Fibroblast of the aortic adventitia (primary cell): ENCODE measurements at places on chromosomes 3 and 15. TPM values are rescaled to one million over a fixed set of nuclear protein-coding genes. Genes with fewer than 3 reads are reported as not detected.

Gene UBL7
- total RNA-seq = 50.3 and 52.2 TPM in 2 replicates

Gene ATP13A5
- not detected in 2 replicates for total RNA-seq

Gene NOX5
- total RNA-seq = 0.08 and 0.27 TPM in 2 replicates

Gene RASGRF1
- total RNA-seq = not detected in 2 replicates

Gene FAM107A
- total RNA-seq = 0.54 TPM in 1 of 2 replicates, not detected in the other

Gene SMAD6
- total RNA-seq = 17.4 and 27.2 TPM in 2 replicates

Gene ANKRD34C
- total RNA-seq = not detected in 2 replicates

Gene GOLGA8J
- not detected in 2 replicates for total RNA-seq

Gene EPM2AIP1
- total RNA-seq = 26.5 and 45.6 TPM in 2 replicates

Gene LDHAL6B
- total RNA-seq = not detected in 2 replicates

Gene MRPS25
- total RNA-seq = 12.7 and 17.0 TPM in 2 replicates

Gene WDR49
- under 0.01 and 0.08 TPM in 2 replicates for total RNA-seq

Gene GXYLT2
- total RNA-seq = 47.8 and 59.7 TPM in 2 replicates

Gene DUOXA2
- not detected in 2 replicates for total RNA-seq

Gene RETNLB
- not detected in 2 replicates for total RNA-seq

Gene C15orf62
- total RNA-seq = 0.18 and 0.57 TPM in 2 replicates

Gene GPR149
- not detected in 2 replicates for total RNA-seq

Gene AGBL1
- not detected in 2 replicates for total RNA-seq

Gene AZI2
- 82.0 and 108 TPM in 2 replicates for total RNA-seq

Gene SCAANT1
- total RNA-seq = not detected in 2 replicates

Gene CKMT1A
- not detected in 2 replicates for total RNA-seq

Gene ACAP2
- total RNA-seq = 92.3 and 113 TPM in 2 replicates

Gene CYP1A2
- total RNA-seq = not detected in 2 replicates

Gene C3orf85
- total RNA-seq = not detected in 2 replicates

Gene SATB1
- total RNA-seq = 23.3 and 62.5 TPM in 2 replicates

Gene SEC11A
- total RNA-seq = 292 and 299 TPM in 2 replicates

Gene CTXN2
- total RNA-seq = not detected in 2 replicates
